Stimulated activated CD4-positive, alpha-beta T cell treated with anti-CD3 and anti-CD28 coated beads, Interleukin-4, amount 100 ng/mL, for 24 hours (primary cell): ENCODE measurements at places on chromosomes 13 and 19.
A peak's percentile ranks its signal among the peaks of the same experiment; 100 is the strongest.

DNA sequence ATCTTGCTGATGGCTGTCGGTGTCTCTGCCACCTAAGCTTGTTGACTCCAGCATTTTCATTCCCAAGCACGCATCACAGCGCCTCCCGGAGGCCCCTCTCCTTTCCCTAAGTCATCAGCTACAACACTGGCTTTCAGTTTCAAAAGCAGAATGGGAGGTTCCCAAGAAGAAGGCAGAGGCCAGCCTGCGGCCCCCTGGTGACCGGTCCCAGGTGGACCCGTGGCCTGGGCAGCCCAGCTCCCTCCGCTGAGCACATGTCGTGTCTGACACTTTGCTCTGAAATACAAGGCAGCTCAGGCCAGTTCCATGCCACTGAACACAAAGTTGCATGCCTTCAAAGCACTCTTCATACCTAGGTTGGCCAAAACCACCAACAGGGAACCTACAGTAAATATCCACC, 8.5 kb downstream of the MLLT1 start:
- DNase-seq: no peak

DNA sequence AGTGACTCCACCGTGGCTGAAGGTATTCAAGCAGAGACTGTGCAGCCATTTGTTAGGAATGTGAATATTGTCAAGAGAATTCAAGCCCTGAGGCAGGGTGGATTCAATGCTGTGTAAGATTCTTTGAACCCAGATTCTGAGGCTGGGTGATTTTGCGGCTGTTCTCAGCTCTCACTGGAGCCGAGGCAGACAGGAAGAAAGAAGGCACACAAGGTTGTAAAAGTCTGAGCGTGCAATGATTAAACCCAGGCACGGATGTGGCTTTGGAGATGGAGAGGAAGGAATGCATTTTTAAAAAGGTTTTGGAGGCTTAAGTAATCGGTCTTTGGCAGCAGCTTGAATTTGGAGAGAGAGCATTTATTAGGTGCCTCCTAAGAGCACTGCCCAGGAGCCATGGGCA, 187.9 kb downstream of the KATNAL1 start:
- DNase-seq: no peak

- no peak for DNase-seq
Observed at GRCh38 chr19:52086481-52086880, 9.1 kb downstream of the ZNF841 start.

DNA sequence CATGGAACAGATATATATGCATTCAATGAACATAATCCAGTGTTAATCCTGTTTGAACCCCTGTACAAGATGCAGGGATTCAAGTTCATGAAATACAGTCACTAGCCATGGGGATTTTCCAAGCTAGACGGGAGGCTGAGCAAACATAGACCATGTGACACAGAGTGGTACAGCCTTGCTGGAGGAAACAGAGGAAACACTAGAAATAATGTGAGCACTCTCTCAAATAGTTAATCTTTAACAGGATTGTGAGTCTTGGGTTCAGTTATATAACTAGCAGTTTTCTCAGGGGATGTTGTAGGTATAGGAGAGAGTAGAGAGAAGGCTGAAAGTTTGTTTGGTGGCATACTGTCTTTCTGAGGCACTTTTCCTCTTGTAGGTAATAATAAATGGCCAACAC, 13.9 kb upstream of the LGALS16 start:
- no peak for DNase-seq

DNA sequence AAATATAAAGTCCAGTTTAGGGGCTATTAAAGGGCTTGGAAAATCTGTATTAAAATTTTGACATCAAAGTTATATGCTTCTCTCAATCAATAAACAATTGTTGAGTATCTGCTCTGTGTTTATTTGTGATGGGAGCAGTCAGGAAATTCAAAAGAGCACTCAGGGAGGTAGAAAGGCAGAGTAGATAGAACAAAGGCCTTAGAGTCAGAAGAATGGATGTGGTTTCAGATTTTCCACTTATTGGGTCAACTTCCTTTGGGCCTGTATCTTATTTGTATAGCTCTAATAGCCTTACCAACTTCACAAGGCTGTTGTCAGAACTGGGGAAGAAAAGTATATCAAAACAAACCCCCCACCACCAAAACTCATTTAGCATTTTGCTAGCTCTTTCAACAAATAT, 302.6 kb downstream of the SPRY2 start:
- no peak for DNase-seq

GRCh38 chr19:8132858-8133458, 16.4 kb downstream of the FBN3 start:
- DNase-seq: no peak

- peak; percentile 40 for DNase-seq
Observed at GRCh38 chr19:4597975-4598671, 38.6 kb upstream of the SEMA6B start.

DNA sequence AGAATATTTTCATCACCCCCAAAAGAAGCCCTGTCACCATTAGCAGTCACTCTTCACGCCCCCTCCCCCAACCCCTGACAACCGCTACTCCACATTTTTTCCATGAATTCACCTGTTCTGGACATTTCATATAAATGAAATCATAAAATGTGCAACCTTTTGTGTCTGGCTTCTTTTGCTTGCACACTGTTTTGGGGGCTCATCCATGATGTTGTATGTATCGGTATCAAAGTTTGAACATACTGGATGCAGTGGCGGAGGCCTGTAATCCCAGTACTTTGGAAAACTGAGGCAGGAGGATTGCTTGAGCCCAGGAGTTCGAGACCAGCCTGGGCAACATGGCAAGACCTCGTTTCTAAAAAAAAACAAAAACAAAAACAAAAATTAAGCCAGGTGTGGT, 7.2 kb downstream of the GADD45B start:
- DNase-seq: no peak
